ENCODE measurements at places on chromosomes 1 and 21.

DNA sequence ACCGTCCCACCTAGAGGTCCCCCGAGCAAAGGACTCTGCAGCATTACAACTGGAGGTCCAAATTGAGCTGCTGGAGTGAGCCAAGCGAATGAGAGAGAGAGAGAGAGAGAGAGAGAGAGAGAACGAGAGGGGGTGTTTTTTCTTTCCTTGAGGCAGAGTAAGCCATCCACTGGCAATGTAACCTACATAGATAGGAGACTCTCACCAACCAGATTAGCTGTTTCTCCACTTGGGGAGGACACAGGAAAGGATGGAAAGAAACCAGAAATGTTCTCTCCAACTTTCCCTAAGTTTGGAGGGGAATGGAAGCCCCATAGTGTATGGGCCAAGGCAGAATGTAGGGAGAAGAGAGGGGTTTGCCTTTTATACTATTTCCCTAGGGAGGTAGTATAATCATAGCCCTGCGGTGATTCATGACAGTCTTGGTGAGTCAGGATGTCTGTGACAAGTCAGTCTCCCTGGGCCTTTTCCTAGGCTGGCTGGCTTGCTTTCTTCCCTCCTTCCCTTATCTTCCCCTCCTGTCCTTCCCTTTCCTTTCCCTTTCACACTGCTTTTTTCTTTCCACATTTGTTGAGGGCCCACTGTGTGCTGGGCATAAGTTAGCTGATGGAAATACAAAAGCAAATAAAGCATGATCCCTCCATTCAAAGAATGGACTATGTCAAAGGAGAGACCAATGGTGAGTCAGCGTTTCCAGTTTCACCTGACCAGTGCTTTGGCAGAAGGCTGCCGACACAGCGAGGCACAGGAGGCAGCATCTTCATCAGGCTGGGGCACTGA, 7.1 kb downstream of the FNDC7 start:
- H3K27ac ChIP-seq, result no peak overlapping the region
- H3K27me3 ChIP-seq, result peaks cover 5% of the 10 kb centered on the region
- H3K4me3 ChIP-seq, result no peak overlapping the region

DNA sequence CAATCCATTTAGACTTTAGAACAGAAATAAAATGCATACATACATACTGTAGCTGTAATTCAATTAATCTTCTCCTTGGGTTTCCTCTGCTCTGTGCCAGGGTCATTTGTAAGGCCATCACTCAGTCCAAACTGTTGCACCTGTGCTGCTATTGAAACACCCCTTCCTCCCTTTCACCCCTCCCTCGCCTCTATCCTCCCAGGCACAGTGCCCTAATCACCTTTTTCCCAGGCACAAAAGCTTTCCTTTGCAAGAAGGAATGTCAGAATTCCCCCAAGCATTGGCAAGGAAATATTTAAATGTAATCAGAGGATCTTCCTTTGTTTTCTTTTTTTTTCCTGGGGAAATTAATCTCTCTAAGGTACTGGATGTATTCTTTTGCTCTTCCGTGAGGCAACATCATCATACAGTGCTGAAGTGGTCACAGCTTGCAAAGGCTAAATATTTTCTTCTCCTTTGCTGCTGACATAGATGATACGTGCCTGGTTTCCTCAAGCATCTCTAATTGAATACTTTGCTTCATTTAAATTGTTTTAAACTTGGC, 339.3 kb upstream of the NR5A2 start:
- H3K36me3 ChIP-seq, result no peaks in the 10 kb centered on the region
- no peak for DNase-seq
- H3K27ac ChIP-seq, result no peak overlapping the region
- no peak overlapping the region for H3K4me3 ChIP-seq

DNA sequence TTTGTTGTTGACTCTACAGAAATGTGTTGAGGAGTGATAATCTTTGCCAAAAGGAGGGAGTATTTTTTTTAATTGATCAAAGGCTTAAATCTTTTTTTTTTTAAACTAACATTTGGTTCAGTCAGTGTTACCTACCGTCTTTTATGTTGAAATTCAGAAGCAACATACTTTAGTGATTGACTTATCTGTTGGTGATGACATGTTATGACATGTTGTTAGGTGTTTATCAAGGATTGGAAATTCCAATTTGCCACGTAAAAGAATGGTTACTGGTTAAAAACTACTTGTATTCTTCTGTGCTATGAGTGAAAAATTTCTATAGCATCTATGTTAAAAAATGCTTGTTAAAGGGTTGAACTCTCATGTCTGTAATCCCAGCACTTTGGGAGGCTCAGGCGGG, 61.2 kb downstream of the DNM3 start:
- H3K27me3 ChIP-seq, result no peaks in the 10 kb centered on the region
- H3K27ac ChIP-seq, result no peak overlapping the region
- no peaks in the 10 kb centered on the region for H3K36me3 ChIP-seq

DNA sequence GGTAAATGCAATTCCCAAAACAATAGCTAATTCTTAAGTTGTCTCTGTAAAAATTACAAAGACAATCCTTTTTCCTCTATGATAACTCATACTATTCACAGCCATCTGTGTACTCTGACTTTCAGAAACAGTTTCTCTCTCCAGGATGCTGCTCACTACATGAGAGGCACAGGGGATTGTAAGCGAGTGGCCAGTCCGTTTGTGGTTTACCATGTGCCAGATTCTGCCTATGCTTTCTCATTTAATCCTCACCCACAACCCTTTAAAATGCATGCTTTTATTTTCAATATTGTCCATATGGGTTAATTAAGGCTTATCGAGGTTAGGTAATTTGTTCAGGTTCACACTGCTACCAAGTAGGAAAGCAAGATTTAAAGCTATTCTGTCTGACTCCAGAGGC, 23.0 kb downstream of the RGS1 start:
- H3K27me3 ChIP-seq, result peaks cover 4% of the 10 kb centered on the region
- H3K4me1 ChIP-seq, result peaks cover 10% of the 10 kb centered on the region
- no peaks in the 10 kb centered on the region for H3K36me3 ChIP-seq
- DNase-seq, result no peak
- H3K27ac ChIP-seq, result no peak overlapping the region

DNA sequence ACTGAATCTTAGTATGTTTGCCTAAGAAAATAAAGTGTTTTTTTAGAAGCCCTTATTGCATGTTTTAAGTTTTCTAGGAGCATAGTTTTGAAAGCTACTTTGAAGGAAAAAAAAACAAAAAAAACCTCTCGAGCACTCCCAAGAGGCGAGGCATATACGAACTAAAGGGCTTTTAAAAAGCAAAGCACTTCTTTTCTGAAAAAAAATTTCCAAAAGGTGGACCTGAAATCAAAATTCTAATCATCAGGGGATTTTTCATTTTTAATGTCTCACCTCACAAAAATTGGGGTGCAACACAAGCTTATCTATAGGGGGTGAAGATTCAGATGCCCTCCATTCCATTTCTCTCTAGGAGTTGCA, 594 bp downstream of the GLMN start:
- H3K4me3 ChIP-seq, result peak overlapping the region; percentile 99
- no peak for DNase-seq
- H3K27me3 ChIP-seq, result no peaks in the 10 kb centered on the region
- H3K4me1 ChIP-seq, result peaks cover 43% of the 10 kb centered on the region

Data from activated CD4-positive, alpha-beta T cell treated with anti-CD3 and anti-CD28 coated beads, Interleukin-2, amount 10 ng/mL, durations not matched to agents 24 days and 14 days (primary cell).